NCI-H146 (cell line): ENCODE measurements at places on chromosomes 16 and 17.

DNA sequence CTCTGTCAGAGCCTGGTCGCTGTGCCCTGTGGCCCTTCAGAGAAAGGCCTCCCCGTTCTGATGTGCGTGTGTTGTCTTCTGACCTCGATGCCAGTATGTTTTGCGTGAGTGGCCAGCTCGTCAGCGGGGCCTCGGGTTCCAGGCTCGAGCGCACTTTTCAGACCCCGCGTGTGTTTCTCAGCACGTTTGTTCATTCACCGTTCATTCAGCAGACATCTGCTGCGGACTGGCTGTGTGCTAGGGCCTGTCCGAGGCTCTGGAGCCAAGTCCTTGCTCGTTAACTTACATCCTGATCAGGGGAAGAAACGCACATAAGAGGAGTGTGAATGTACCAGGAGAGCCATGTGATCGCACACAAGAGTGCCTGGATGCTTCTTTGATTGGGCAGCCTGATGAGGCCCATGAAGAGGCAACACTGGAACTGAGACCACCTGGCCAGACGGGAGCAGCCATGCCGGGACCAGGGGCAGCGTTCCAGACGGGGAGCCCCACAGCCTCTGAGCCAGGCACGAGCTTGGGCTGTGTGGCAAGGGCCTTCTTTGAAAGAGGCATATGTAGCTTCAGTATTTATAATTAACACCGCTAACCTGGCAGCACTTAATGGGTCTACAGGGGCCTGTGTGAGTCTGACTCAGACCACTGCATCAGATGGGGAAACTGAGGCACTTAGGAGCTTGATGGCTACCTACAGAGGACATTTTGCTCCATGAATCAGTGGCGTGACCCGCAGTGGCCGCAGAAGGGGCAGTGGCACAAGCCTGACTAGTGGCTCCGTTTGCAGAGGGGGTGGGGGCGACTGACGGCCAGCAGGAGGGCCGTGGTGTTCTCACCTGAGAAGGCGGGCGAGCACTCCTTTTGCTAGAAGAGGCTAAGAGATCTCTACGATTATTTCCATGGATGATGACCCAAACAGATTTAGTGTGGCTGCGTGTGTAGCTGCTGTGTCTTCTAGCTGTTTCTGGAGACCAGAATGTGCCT is 187.9 kb upstream of the CHMP6 start:
- DNase-seq = no peak

DNA sequence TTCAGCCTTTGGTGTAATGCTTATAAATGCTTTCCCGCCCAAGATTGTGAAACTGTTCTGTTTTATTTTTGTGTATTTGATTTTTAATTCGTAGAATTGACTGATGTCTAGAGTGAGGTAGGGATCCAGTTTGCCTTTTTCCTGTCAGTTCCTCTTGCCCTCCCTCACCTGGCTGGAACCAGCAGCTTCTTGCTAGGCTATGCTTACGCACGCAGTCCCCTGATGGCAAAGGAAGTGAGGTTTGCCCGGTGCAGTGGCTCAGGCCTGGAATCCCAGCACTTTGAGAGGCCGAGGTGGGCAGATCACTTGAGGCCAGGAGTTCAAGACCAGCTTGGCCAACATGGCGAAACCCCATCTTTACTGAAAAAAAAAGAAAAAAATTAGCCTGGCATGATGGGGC is 51.9 kb downstream of the RAB11FIP4 start:
- DNase-seq = no peak

DNA sequence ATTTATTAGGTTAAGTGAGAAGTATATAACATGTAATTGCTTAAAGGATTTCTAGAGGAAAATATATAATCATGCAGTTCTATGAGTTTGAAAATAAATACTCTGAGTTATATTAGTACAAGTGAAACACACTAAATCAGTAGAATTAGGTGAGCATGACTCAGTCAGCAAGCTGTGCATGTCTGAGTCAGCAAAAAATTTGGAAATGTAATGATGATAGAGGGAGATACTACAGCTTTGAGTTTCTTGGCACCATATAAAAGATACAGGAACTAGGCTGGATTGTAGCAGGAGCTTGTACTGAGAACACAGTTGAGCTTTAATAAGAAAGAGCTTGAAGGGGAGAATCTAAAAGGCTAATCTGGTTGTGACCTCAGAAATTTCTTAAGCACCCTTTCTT is 1224.6 kb downstream of the CDH8 start:
- DNase-seq = no peak

DNA sequence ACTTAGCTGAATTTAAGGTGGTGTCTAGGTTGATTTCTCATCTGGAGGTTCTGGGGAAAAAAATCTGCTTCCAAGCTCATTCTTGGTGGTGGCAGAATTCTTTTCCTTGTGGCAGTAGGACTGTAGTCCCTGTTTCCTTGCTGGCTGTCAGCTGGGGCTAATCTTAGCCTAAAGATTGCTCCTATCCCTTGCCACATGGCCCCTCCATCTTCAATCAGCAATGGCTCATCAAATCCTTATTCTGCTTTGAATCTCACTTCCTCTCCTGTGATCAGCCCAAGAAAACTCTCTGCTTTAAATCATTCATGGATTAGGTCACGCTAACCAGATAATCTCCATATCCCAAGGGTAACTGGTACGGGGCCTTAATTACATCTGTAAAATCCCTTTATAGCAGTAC is 6.6 kb downstream of the FAM20A start:
- no peak for DNase-seq

- DNase-seq = no peak
These were observed 42.0 kb upstream of the KCNJ2 start for GRCh38 chr17:70127221-70127873.

- DNase-seq = no peak
These were observed 34.3 kb upstream of the EMP2 start for GRCh38 chr16:10614685-10615084.

DNA sequence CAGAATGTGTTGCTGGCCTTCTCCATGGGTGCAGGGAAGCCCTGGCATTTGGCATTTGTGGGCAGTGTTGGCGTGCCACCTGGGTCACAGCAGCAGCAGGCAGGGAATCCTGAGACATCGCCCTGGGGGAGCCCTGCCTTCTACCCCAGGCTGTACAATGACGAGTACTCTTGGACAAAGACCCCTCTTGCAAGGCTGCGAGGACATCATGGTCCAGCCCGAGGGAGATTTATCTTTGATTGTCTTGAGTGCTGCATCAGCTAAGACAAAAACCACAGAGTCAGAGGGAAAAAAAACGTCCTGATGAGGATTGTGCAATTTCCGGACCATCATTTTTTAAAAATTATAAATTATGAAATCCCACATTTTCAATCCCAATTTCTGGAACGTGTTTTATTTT is 3.7 kb downstream of the CRISPLD2 start:
- no peak for DNase-seq

GRCh38 chr16:87951552-87952538 is 611 bp downstream of the BANP start:
- no peak for DNase-seq

DNA sequence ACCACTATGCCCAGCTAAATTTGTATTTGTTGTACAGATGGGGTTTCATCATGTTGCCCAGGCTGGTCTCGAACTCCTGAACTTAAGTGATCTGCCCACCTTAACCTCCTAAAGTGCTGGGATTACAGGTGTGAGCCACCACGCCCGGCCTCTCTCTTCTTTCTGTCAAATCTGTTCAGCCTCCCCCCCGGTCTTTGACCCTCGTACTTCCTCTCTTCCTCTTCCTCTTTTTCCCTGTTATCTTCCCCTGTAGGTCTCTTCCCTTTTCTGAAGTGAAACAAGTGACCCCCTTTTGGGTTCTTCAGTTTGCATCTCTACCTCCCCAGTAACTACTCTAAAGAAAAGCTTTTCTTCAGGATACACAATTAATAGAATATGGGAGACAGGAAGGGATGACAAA is 31.7 kb upstream of the DHX40 start:
- no peak for DNase-seq

- DNase-seq = no peak
These were observed 7.4 kb downstream of the GFAP start for GRCh38 chr17:44907729-44908470.

DNA sequence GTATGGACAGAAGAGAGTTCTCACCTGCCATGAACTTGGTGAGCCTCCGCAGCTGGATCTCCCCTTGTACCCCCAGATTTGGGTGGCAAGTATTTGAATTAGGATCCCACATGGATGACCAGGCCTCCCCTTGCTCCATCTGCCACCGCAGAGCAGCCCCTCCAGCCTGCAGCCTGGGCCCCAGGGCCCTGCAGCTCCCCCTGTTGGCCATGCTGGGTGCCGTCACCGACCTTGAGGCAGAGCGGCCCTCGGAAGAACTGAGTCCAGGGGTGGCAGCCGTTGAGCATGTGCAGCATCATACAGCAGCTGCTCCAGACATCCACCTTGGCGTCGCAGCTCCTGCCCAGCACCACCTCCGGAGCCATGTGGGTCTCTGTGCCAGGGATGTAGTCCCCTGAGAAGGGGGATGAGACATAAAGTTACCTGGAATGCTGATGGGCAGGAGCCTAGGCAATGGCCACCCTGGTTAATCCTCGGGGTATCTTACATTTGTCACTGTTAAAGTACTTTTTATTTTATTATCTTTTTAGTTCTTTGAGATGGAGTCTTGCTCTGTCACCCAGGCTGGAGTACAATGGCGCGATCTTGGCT is 9.0 kb upstream of the SPATA32 start:
- no peak for DNase-seq

- DNase-seq = no peak
These were observed 841.2 kb downstream of the CDH8 start for GRCh38 chr16:61195006-61195405.

DNA sequence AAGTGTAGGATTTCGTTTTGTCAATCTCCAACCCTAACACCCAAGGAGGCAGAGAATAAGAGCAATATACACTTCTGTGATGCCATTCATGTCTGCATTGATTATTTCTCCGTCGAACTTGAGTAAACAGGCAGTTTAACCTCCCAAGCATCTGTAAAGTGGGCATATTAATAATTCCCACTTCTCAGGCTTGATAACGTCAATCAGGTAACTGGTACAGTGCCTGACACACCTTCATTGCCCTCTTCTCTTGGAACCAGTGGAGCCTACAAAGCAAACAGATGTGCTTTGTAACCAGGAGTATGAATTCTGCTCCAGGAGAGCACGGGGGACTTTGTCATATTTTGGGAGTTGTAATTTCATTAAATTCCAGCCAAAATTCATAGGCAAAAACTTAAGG is 32.5 kb upstream of the PLCG2 start:
- DNase-seq = no peak

DNA sequence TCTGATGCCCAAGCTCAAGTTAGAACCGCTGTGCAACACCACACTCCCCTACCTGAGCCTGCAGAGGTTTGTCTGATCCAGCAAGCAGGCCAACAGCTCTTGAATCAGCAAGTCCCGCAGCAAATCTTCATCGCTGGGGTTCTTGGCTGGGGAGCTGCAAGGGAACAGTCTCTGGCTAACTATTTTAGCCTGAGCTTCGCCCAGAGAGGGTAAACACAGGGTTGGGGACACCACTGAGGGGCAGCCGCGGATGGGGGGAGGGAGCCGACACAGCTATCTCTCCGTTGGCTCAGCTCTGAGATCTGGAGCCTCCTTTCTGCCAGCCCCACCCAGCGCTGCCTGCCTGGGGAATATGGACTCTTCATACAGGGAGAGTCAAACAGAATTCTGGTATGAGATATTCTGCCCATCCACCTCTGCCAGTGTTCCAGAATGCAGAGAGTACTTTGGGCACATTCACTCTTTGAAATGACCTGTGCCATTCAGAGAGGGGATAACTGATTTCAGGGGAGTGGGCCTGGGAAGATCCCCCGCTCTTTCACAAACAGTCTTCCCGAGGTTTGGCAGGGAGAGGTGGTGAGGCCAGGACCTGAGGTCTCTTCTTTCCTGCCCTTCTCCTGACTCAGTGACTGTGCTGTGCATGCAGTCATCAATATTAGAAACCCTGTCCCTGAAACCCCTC is 7.4 kb downstream of the GIP start:
- DNase-seq = no peak

DNA sequence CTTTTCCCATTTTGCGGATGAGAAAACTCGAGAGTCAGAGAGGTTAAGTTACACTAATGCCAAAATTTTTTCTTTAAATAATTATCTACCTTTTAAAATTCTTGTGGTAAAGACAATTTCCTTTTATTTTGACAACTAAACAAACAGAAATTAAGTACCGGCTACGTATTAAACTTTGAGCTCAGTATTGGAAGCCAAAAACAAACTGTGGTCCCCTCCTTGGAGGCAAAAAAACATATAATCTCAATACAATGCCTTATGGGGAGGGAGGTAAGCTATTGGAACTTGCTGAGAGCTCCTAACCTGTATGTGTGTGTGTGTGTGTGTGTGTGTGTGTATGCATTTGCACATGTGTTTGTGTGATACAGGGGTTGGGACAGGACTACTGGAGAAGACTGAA is 2.2 kb downstream of the KRTAP2-4 start:
- DNase-seq = no peak

- DNase-seq = no peak
These were observed 360.3 kb upstream of the ASIC2 start for GRCh38 chr17:33653399-33653788.

- DNase-seq = peak; percentile 40
These were observed 2.8 kb upstream of the SMIM36 start for GRCh38 chr17:55513885-55514590.

DNA sequence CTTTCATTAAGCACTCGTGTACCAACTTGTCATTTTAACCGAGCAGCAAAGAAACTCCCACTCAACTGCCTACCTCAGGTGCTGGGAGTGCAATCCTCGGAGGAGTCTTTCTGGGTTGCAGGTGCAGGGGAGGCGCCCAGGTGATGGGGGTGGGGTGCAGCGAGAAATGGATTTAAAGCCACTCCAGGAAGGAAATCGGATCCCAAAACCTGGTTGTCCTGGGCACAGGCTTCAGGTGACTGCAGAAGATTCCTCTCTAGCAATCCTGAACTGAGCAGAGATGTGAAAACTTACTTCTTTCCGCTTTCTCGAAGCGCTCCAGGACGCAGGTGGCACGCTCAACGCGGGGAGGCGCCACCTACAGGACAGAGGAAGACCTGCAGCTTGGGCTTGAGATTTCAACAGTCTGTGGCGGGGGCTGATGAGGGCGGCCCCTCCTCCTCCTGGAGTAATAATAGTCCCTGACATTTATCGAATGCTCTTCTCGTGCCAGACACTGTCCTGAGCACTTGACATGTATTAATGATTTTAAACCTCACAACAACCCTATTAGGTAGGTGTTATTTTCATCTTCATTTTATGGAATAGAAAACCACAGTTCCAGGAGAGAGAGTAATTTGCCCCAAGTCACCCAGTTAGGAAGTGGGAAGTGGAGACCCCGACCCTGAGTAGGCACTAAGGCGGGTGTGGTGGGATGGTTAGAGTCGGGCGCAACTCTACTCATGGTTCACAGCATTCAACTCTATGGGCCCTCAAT is 27.2 kb upstream of the SKAP1 start:
- DNase-seq = peak; percentile 70

GRCh38 chr17:10879190-10879836 is 41.4 kb upstream of the PIRT start:
- DNase-seq = no peak
